Kidney tubule cell (primary cell): ENCODE measurements at places on chromosomes 12 and 14.

DNA sequence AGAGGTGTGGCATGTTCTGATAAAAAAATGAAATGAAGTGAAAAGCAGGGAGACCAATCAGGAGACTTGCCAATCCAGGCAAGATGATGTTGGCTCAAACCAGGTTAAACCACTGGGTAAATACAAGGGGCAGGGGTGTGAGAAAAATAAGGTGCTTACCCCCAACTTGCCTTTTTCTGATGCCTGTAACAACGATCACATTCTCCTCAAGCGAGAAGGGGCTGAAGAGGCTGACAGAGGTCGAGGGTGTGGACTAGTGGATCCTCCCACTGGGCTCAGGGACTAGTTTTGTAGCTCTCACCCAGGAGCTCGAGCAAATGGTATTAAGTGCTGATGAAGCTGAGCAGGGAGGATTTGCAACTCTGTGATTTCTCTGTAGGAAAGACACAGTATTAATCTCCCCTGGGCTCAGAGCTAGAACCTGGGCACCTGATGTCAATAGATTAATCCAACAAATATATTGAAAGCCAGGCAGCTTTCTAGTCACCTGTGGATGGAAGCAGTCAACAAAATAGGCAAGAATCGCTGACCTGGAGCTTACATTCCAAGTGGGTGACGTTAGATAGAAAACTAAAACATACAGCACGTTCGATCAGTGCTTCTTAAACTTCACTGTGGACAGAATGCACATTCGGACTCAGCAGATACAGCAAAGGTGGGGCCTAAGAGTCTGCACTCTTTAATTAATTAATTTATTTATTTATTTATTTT lies 15.2 kb upstream of the EAPP start:
- peak; percentile 67 for DNase-seq

DNA sequence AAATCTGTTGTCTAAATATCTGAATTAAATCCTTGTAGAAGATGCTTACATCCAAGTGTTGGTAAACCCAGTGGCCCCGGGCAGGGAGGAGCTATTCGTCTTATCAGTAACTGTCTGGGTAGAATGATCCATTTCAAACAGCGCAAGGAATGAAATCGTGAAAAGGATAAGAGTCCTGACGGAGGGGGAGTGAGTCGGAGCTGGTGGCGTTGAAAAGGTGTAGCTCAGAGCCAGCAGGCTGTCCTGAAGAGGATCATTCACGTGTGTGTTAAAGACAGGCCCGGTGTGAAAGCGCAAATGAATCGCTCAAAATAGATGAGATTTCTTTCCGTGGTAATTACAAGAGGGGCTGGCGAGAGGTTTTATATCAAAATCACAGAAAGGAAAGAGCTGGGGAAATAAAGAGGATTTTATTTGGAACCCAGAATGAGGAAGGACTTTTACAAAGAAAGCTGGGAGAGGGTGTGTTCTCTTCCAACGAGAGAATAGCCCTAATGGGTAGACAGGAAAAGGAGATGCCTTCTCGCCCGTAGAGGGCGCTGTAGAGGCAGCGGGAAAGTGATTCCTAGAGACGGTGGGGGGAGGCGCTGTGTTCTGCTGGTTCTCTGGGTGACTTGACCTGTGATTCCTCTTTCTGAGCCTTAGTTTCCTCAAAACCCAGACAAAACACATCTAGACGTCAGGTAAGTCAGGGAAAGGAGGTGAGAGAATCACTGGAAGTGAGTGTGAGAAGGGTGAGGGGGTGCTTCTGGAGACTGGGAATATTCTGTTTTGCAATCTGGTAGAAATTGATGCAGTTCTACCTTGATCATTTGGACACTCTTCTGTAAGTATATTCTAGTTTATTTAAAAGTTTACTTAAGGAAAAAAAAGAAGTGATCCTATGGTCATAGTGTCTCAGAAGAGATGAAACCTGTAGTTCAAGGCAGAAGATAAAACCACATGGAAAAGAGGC lies 39.3 kb downstream of the SRRM4 start:
- DNase-seq: peak; percentile 21

DNA sequence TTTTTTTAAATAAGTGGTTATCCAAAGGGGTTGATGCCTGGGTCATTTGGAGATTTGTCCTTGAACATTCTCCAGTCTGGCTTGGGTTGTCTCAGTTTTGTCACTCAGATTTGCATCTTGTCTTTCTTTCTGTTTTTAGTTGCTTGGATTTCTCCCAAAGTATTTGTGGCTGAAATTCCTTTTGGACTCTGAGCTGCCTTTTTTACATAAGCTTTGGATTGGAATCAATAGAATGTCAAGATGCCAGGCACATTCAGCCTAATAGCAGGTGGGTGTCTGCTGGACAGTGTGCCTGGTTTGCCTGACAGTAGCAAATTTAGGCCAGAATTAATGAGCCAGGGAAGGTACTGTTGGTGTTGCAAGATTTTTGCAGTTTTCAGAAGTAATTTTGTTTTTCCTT lies 50.0 kb downstream of the FLRT2 start:
- no peak for DNase-seq

GRCh38 chr12:31859232-31859977 lies 99.8 kb upstream of the RESF1 start:
- DNase-seq: no peak

DNA sequence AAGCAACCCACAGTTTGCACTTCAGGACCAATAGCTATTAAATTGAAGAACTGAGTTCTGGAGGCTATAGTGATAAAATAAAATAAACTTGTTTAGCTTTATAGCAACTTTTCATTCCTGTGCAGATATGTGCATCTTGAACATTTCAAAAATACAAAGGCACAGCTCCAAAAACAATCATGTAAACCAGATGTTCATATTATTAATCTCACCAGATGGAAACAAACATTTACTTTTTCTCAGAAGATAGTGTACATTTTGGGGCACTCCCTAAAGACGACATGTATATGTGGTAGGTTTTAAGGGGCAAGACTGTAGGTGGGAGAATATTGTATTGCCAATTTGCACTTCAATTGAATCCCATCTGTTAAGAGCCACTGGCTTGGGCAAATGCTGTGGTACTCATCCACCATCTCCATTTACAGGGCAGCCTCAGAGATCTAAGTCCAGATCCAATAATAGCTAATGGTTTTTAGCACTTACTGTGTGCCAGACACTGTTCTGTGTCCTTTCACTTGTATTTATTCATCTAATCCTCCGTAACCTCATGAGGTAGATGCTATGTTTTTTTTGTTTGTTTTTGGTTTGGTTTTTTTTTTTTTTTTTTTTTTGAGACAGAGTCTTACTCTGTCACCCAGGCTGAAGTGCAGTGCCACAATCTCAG lies 49.1 kb downstream of the PTGER2 start:
- no peak for DNase-seq

GRCh38 chr12:42962384-42962783 lies 372.8 kb upstream of the PRICKLE1 start:
- DNase-seq: no peak

DNA sequence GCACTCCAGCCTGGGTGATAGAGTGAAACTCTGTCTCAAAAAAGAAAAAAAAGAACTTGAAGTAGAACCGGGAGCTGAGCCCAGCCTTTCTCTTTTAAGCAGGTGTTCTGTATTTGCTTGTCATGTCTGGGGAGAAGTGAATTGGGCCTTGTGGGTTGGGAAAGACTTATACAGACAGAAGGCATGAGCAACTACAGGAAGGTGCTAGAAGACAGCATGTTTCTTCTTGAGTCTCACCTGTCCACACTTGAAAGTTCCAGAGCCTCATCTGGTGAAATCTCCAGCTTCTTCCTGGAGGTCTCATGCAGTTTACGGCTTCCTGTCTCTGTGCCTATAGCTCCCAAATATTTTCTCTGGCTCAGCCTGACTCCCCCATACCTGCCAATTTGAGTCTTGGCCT lies 2.5 kb downstream of the PGAM5 start:
- DNase-seq: no peak

- DNase-seq: no peak
Observed at GRCh38 chr12:111316671-111317070, 52.2 kb downstream of the PHETA1 start.

GRCh38 chr14:63766611-63767010 lies 38.7 kb upstream of the SGPP1 start:
- no peak for DNase-seq

DNA sequence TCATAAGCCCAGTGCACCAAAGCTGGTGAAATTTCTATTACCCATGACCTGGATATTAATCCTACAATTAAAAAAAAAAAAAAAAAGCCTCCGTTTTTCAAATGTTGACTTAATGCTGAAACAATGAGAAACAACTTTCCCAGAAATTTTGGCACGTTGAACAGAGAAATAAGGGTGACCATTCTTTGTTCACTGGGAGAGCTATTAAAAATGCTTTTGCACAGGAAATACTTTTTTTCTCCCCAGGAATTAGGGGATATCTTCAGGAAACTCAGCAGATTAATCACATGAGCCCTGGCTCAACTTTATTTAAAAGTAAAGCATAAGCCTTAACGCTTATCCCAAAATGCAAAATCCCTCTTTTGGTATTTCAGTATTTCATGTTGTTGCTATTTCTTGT lies 54.8 kb upstream of the FLRT2 start:
- no peak for DNase-seq

GRCh38 chr14:34699873-34700621 lies 14.3 kb downstream of the CFL2 start:
- DNase-seq: peak; percentile 83

DNA sequence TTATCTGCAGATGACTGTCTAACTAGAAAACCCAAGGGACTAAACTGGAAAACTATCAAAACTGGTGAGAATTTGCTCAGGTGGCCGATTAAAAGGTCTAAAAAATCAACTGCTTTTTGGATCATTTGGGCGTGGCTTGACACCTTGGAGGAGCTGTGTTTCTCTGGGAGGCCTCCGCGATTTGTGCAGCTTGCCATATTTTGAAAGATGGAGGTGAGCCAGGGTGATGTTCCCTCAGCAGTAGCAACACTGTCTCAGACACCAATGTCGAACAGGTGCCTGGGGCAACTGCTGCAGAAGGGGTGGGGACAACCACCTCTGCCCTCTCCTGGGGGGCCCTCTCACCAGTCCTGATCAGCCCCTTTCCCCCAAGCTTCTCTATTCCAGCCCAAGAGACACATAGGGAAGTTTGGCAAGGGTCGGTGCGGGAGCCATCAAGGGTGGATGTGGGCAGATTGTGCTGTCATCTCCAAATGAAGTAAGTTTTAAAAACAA lies 3.8 kb downstream of the CCDC177 start:
- DNase-seq: no peak

DNA sequence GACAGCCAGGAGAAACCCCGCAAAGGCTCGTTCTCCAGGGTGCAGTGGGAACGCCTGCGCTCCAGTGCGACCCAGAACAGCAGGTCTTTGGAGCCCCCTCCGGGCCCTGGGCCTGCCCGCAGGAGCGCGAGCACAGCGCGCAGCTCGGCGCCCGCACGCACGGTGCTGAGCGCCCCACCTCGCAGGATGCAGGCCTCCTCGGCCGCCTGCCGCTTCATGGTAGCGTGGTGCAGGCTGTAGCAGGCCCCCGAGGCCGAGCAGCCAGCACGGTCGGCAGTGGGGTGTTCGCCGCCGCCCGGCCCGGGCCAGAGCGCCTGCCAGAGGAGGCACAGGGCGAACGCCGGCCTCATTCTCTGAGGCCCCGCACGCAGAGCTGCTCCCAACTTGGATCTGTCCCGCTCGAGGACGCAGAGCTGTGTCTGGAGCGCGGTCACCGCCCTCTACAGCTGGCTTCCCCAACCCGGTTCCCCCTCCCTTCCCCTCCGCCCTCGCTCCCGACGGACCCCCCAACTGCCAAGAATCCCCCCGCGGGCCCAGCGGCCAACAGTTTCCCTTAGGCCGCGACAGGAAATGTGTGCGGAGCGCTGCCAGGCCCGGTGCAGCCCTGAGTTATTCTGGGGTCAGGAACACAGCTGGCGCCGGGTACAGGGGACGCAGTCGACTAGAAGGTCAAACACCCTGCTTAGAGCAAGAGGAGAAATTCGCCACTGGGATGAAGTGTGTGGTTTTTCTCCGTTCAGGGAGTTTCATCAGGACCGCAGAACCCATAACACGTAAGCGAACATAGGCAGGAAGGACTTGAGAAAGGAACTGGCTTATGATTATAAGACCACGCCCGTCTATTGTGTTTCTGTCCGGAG lies at the start of gene CLEC14A:
Gene CLEC14A, minus strand, starts transcription at position 421 of the 860 bp plus-strand sequence. Its CDS starts 71 bp downstream, at position 350.
- DNase-seq: no peak

- DNase-seq: peak; percentile 74
Observed at GRCh38 chr14:61573748-61574513, 121.4 kb upstream of the HIF1A start.

DNA sequence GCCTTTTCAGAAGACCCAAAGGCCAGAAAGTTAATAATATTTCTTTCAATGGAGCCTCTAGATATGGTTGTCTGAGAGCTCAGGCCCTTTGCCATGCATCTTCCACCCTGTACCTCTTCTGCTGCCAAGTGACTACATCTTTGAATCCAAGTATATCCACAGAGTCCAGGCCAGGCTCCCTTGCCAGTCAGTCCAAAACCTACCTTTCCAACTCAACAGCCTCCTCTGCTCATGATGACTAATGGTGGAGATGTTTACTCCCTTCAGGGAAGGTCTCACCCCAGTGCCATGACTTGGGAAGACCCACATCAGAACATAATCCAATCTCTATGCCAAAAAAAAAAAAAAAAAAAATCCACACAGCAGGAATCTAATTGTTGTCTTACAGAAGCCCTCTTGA lies 20.4 kb downstream of the TTC9 start:
- no peak for DNase-seq

DNA sequence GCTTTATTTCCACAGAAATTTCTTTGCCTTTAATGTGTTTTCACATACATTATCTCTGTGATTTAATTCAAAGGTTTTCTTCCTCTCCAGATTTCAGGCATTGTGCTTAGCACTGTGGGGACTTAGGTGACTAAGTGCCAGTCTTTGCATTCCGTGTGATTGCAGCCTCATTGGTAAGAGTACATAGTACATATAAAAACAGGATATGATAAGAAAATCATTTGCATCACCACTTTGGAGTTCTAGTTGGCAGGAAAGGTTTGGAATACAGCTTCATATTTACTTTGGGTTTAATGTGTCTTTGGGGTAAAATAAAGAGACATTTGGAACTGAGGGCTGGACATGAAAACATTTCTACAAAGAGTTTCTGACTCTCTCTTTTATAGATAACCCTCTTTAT lies 37.8 kb upstream of the C12orf75 start:
- DNase-seq: peak; percentile 36

DNA sequence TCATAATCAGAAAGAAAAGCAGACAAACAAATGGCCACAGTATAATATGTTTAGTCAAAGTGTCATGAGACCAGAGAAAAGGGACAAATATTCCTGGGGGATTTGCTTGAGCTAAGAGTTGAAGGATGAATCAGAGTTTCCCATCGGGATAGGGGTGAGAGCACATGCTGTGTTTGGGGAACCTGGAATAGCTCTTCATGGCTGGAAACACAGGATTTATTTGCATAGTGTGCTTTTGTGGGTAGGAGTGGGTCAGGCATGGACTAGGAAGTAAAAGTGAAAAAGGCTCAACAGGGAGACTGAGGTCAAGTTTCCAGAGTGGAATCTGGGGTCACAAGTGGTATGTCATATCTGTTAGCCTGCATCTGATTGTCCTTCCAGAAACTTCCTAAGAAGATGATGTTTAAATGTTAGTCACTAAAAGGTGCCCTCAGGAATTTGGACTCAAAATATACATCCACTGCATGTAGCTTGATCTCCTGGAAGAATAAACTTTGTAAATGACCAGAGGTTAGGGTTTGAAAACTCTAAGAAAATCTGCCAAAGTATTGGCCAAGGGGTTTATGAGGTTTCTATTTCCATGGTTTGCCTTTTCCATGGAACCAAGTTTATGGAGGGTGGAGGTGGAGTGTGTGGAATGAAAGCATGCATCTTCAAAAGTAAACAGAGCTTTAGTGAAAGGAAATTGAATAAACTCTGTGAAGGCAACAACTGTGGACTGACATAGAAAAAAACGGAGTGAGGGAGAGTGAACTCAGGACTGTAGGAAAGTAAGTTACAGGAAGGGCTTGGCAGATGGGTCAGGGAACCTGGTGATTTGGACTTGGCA lies 344.6 kb downstream of the C12orf75 start:
- peak; percentile 60 for DNase-seq
